ENCODE measurements at places on chromosomes 4 and X. TPM values are rescaled to one million over a fixed set of nuclear protein-coding genes. Genes with fewer than 3 reads are reported as not detected.

NRK gene
- 0.05 TPM for total RNA-seq

GRCh38 chr4:63349674-63350025 lies 1059.6 kb downstream of the TECRL start:
- H3K27me3 ChIP-seq = no peaks in the 10 kb centered on the region
- DNase-seq = no peak
- no peak overlapping the region for H3K27ac ChIP-seq

DNA sequence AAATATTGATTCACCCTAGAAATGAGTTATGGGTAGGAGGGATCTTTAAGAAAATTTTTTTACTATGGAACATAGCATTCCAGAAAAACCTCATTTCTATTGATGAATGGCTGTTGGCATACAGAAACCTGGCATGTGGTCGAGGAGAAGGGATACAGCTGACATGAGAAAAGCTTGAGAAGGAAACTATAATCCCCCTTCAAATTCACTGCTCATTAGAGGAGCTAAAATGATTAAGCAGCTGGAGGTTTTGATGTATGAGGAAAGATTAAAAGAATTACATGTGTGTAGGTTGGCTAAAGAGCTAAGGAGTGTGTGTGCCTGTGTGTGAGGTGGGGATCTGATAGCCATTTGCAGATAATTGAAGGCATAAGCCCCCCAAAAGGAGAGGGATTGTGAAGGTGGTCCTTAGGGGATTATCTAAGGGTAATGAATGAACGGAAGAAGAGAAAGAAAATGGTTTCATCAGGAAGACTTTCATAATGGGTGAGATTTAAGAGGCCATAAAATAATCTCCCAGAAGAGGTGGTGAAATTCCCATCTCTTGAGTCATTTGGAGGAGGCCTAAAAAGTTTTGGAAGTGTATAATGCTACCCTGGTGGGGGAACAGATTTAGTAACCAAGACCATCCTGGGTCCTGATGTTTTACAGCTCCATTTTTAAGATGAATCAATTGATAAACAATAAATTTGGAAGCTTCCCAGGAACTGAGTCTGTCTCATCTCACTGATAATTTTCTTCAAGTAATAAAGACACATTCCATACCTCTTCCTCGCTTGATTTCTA lies 272.0 kb upstream of the HAND2 start:
- no peak overlapping the region for H3K4me3 ChIP-seq
- no peaks in the 10 kb centered on the region for H3K36me3 ChIP-seq
- no peak for DNase-seq
- H3K27me3 ChIP-seq = no peaks in the 10 kb centered on the region

- no peaks in the 10 kb centered on the region for H3K36me3 ChIP-seq
- H3K4me1 ChIP-seq = peaks cover 47% of the 10 kb centered on the region
- H3K4me3 ChIP-seq = no peak overlapping the region
- no peak for DNase-seq
- peak overlapping the region; percentile 6 for H3K27ac ChIP-seq
Measured at GRCh38 chr4:11743236-11743635, 314.5 kb upstream of the HS3ST1 start.

All from HCT116 (cell line).